Neuronal stem cell (in vitro differentiated cells): ENCODE measurements at places on chromosomes 7 and 10.
A peak's percentile ranks its signal among the peaks of the same experiment; 100 is the strongest.

GRCh38 chr10:1524540-1524939, 212.8 kb downstream of the ADARB2 start:
- no peak for DNase-seq

- DNase-seq, result no peak
Observed at GRCh38 chr7:116227678-116228239, 17.4 kb downstream of the TES start.

- DNase-seq, result no peak
Observed at GRCh38 chr10:33386926-33387325, 52.5 kb upstream of the NRP1 start.

DNA sequence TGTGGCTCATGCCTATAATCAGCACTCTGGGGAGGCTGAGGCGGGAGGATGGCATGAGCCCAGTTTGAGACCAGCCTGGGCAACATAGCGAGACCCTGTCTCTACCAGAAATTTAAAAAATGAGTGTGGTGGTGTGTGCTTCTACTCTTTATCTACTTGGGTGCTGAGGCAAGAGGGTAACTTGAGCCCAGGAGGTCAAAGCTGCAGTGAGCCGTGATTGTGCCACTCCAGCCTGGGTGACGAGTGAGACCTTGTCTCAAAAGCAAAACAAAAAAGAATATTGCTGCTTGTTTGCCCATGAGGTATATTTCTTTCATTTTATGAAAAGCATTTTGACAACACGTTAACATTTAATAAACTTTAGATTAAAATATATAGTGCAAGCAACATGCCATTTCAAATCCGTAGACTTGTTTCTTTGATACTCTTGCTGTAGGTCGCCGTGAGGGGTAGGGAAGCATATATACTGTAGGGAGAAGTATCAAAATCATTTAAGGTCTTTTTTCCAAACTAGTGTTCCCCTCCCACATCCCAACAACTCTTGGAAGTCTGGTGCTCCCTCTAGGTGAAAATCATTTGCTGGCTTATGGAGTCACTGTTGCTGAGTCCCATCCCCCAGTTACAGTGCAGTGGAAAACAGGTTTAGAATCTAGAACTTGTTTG, 4.3 kb upstream of the LSMEM1 start:
- no peak for DNase-seq

DNA sequence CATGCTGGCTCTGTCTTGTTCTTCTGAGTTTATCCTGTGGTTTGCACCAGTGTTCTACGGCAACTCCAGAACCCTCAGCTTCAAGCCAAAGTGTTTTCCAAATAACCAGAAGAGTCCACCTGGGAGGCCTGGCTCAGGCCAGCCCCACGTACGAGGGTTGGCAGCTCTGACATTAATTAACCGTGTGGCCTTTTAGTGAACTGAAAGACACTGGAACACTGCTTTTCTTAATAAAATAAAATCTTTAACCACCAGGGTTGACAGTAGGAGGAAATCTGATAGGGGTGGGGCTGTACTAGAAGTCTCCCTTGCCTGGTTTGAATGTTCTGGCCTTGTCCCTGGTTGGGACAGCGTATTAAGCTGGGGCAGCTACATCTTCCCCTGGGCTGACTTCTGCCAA, 64.9 kb downstream of the SYPL1 start:
- DNase-seq, result no peak

- DNase-seq, result no peak
Observed at GRCh38 chr7:133691727-133692610, 435.2 kb upstream of the LRGUK start.

DNA sequence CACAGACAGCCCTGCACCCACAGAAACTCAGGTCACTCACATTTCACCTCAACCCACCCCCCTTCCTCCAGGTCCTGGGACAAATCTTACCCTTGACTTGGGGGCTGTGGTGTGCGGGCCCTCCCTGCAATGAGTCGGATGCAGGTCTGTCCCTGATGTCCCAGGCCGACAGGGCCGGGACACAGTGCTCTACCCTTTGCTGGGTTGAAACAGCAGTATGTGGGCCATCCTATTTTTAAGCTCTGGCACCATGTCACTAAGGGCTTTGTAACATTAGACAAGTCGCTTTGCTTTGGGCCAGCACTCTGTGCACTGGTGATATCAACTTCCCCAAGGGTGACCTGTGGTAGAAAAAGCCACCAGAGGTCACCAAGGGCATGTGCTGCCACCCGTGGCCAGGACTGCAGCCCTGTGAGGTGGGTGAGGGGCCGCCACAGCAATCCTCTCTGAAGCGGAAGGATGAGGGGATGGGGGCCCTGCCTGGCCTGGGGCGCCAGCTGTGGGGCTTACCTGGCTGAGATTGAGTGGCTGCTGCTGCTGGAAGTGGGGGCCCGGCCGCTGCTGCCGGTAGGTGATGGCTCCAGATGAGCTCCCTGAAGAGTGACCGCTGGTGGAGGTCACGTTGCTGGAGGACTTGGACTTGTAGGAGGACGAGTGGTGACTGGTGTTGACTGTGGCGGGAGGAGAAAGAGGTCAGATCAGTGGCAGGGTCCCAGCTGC, 51.3 kb downstream of the CLEC2L start:
- no peak for DNase-seq

DNA sequence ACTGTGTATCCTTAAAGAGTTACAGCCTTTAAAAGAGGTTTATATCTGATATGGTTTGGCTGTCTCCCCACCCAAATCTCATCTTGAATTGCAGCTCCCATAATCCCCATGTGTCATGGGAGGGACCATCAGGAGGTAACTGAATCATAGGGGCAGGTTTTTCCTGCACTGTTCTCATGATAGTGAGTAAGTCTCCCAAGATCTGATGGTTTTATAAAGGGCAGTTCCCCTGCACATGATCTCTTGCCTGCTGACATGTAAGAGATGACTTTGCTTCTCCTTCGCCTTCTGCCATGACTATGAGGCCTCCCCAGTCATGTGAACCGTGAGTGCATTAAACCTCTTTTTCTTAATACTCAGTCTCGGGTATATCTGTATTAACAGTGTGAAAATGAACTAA, 9.7 kb downstream of the RTKN2 start:
- DNase-seq, result no peak

GRCh38 chr10:5283305-5284158, 81.2 kb upstream of the UCN3 start:
- DNase-seq, result peak; percentile 30
